ENCODE measurements at places on chromosomes 6 and 20.

DNA sequence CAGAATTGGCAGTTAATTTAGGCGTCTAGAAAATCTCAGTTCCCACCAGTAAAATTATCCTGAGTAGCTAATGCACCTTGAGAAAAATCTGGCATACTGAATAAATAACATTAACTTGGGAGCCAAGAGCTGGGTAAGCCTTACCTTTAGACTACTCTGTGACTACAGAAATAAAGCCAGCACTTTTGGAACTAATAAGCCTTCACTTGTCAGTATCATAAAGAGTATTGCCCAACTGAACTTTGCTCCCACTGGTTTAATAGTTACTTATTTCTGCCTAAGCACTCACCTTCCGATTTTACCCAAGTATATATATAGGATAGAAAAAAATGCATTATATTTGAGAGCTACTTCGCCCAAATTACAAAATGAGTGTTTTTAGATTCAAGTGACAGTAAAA lies 10.7 kb downstream of the FAM8A1 start:
- DNase-seq: no peak

DNA sequence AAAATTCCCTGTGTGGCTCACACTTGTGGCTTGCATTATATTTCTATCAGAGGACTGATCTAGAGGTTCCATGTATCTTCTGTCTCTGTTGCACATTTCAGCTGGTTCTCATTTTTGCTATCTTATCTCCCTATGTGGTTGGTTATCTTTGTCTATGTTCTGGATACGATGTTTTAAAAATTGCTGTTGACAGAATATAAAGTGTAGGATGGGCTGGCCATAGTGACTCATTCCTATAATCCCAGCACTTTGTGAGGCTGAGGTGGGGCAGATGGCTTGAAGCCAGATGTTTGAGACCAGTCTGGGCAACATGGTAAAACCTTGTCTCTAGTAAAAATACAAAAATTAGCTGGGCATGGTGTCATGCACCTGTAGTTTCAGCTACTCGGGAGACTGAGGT lies 9.9 kb upstream of the ULBP3 start:
- DNase-seq: no peak

DNA sequence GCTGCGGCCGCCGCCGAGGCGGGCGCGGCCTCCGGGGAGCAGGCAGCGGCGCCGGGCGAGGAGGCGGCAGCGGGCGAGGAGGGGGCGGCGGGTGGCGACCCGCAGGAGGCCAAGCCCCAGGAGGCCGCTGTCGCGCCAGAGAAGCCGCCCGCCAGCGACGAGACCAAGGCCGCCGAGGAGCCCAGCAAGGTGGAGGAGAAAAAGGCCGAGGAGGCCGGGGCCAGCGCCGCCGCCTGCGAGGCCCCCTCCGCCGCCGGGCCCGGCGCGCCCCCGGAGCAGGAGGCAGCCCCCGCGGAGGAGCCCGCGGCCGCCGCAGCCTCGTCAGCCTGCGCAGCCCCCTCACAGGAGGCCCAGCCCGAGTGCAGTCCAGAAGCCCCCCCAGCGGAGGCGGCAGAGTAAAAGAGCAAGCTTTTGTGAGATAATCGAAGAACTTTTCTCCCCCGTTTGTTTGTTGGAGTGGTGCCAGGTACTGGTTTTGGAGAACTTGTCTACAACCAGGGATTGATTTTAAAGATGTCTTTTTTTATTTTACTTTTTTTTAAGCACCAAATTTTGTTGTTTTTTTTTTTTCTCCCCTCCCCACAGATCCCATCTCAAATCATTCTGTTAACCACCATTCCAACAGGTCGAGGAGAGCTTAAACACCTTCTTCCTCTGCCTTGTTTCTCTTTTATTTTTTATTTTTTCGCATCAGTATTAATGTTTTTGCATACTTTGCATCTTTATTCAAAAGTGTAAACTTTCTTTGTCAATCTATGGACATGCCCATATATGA lies 3.2 kb downstream of the MARCKS start:
- DNase-seq: no peak

DNA sequence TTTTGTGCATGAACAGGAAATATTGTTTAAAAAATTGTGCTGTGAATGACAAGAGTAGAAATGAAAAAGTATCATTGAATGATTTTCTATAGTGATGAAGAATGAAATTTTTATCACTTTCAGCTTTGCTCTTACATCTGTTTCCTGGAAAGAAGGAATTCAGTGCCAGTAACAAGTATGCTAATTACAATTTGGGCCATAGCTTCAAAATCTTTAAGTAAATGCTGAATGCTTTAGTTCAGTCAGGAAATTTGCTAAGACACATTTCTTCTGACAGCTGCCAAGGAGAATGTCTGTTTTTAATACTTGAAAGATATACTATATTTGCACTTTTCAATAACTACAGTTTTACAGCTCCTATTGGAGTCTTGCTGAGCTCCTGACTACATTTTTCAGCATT lies 203.7 kb upstream of the RSPO3 start:
- no peak for DNase-seq

- DNase-seq: peak; percentile 76
Observed at GRCh38 chr20:62617711-62618483, 24.4 kb upstream of the SLCO4A1 start.

GRCh38 chr6:133309579-133309978 lies 68.4 kb downstream of the EYA4 start:
- no peak for DNase-seq

DNA sequence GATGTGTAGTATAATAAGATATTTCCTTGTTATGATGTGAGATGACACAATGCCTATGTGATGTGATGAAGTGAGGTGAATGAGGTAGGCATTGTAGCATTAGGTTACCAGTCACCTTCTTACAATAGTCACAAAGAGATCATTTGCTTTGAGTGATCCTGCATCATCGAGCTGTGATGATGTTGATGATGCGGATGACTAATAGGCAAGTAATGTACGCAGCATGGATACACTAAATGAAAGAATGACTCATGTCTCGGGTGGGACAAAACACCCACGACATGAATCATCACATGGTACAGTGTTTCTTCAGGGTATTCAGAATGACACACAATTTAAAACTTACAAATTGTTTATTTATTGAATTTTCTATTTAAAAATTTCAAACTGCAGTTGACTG lies 806.3 kb upstream of the GJE1 start:
- DNase-seq: peak; percentile 64
